T-helper 9 cell (primary cell): ENCODE measurements at places on chromosomes 16 and 17.

DNA sequence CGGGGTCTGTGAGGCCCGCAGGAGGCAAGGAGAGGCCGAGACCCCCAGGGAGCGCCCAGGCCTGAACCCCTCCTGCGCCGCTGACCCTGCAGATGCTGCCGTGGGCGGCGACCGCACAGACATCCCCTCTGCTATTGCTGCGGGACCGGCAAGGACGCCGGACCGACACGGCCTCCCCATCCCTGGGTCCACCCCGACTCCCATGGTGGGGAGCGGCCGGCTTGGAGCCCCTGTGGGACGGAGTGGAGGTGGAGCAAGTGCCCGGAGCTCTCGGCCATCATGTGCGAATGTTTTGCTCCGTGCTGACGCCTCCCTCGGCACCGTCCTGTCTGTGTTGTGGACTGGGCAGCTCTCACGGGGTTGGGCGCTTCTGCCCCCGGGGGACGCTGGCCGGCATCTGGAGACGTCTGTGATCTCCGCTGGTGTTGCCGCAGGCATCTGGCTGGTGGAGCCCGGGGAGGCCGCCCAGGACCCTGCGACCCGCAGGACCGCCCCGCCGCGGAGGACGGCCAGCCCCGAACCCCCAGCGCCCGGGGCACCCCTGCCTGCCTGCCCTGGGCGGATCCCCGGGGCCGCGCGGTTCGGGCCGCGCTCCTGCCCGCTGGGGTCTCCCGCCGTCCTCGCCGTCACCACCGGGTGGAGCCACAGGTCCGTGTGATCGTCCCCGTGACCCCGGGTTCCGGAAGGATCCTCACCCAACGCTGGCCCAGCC lies 12.8 kb upstream of the GNG13 start:
- DNase-seq, result peak; percentile 39

- no peak for DNase-seq
These were observed 1.2 kb downstream of the DEF8 start for GRCh38 chr16:89949756-89950155.

- DNase-seq, result no peak
These were observed 1.8 kb downstream of the SOX8 start for GRCh38 chr16:983044-984030.

GRCh38 chr17:27654136-27654535 lies 23.1 kb downstream of the LGALS9 start:
- DNase-seq, result no peak

DNA sequence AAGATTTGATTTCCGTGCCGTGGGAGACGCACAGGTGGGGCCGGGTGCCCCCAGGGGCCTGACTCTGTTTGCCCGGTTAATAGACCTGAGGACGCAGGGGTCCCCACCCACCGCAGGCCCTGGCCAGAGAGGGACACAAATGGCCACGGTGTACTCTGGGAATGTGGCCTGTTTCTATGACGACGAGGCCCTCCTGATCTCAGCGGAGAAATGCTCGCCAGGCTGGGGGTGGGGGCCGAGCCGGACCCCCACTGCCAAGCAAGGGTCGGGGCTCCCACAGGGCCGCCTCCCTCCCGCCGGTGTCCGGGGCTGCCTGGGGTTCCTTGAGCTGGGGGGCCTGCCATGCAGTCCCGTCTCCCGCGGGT lies 24.5 kb upstream of the C1QTNF8 start:
- no peak for DNase-seq

DNA sequence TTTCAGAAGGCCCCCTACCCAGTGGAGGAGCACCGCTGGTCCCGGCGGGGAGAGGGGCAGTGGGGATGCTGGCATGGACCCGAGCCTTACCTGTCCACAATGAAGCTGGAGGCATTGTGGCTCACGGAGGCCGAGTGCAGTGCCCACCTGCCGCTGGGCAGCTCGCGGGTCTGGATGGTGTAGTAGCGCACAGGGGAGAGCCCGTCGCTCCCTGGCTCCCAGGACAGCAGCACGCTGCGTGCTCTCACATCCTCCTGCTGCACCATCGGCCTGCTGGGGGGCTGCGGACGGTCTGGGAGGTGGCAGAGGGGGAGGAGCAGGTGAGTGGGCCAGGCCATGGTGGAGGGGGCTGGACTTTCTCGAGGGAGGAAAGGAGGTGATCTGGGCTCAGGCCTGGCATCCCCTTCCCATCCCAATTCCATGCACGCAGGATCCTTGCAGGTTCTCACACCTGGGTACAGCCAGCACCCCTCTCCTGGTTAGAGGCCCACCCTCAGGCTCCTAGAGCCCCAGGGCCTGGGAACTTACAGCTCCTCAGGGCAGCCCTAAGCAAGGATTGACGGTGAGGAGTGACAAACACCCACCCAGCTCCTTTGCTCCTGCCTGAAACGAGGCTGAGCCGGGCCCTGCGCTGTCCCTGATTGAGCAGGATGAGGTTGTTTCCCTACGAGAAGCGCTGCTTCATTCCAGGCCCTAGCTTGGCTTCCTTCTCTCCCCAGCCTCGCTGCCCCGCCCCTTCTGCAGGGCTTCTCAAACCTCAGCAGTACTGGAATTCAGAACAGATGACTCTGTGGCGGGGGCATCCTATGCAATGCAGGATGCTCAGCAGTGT lies 76.2 kb upstream of the CDC42EP4 start:
- DNase-seq, result no peak

- no peak for DNase-seq
These were observed 191.4 kb downstream of the ZNF423 start for GRCh38 chr16:49664221-49665215.

- DNase-seq, result no peak
These were observed 36.8 kb downstream of the HELZ start for GRCh38 chr17:67208232-67208631.

GRCh38 chr16:64363039-64363438 lies 758.8 kb downstream of the CDH11 start:
- DNase-seq, result no peak

GRCh38 chr17:76199469-76199868 lies 40.8 kb downstream of the RNF157 start:
- DNase-seq, result peak; percentile 55

GRCh38 chr17:75902406-75902805 lies 2.3 kb downstream of the MRPL38 start:
- no peak for DNase-seq

DNA sequence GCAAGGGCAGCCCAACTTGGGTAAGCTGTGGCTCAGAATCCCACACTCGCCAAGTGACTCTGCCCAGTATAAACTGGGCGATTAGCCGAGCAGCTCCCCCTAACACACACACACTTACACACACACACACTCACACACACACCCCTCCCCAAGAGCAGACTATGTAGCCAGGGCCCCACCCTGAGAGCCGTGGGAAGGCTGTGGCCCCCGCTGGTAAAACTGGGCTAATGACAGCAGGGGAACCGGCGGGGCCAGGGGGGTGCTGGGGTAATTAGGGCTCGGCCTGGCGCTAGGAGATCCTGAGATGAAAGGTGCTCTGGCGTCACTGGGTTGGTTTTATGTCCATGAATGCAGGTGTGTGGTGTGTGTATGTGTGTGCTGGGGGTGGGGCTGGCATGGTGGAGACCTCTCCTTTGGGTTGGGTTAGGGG lies 1.1 kb upstream of the THRA start:
- DNase-seq, result no peak

GRCh38 chr16:69340095-69340644 lies 598 bp downstream of the NIP7 start:
- DNase-seq, result no peak

DNA sequence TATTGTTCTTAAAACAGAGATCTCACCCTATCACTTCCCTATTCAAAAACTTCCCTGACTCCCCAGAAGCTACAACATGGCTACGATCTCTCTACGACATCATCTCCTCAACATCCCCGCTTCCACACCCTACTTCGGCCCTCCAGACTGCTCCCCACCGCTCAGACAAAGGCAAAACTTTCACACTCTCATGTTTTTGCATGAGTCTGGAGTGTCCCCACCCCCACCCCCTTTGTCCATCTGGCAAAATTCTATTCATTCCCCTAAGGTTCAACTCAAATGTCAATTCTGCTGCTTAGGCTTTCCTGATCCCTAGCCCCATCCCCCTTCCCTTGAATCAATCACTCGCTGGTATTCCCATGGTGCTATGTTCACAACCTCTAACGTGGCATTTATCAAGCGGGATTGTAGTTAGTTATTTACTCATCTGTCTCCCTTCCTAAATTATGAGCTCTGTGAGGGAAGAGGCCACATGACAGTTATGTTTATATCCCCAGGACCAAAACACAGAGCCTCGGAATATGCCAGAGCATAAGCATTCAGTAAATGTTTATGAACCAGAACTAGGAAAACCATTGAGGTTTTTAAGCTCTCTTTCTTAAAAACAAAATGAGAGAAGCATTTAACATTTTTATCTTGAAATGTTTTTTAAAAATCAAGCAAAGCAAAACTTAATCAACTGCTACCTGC lies 55.9 kb downstream of the STX8 start:
- DNase-seq, result no peak

DNA sequence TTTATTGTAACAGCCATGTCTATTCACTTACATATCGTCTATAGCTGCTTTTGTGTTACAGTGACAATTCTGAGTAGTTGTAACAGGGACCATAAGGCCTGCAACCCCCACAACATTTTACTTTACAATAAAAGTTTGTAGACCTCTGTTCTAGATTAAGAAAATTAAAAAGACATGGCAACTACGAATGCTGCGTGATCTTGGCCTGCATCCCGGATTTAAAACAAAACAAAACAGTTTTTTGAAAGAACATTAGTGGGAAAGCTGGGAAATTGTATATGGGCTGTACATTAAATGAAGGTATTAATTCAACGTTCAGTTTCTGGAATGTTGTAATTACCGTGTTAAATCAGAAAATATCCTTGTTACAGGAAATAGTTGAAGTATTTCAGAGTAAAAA lies 64.1 kb downstream of the RMI2 start:
- no peak for DNase-seq

GRCh38 chr16:17203424-17203823 lies 267.3 kb downstream of the XYLT1 start:
- DNase-seq, result no peak

- DNase-seq, result no peak
These were observed 30.7 kb upstream of the CDRT4 start for GRCh38 chr17:15498107-15498506.

DNA sequence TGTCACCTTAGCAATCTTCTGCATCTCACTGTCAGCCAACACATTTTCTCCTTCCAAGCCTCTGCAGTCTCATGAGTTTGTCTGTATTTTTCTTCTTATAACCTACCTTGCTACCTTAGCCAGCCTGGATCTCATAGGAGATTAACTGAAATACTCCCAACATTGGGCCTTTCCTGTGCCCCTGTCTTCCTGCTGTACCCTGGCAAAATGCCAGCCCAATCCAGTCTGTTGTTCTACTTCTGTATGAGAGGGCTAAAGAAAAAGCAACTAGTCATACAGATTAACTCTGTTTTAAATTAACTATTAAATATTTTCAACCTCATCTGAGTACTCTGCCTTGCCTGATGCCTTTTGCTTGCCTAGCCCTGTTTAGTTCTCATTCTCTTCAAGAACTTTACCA lies 18.4 kb downstream of the GOSR1 start:
- no peak for DNase-seq

DNA sequence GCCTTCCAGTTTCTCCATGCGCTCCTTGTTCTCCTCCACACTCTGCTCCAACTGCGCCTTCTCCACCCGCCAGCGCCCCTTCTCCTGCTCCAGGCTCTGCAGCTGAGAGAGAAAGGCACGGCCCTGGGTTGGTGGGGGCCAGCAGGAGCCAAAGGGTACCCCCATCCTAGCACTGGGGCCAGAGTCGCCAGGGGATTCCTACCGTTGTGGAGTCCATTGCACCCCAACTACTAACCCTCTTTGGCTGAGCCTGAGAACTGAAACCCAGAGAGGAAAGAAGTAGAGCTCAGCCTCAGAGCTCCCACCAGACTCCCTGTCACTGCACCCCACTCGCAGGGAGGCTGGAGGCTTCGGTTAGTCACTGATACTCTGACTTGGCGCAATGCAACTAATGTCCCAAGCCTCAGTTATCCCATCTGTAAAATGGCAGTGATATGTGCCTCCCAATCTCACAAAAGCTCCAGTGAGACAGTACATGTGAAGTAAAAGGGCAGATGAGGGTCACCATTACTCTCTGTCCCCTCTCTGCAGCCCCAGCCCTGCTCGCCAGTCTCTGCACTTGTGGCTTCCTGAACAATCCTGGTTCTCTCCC lies 6.2 kb upstream of the SAMD14 start:
- no peak for DNase-seq

DNA sequence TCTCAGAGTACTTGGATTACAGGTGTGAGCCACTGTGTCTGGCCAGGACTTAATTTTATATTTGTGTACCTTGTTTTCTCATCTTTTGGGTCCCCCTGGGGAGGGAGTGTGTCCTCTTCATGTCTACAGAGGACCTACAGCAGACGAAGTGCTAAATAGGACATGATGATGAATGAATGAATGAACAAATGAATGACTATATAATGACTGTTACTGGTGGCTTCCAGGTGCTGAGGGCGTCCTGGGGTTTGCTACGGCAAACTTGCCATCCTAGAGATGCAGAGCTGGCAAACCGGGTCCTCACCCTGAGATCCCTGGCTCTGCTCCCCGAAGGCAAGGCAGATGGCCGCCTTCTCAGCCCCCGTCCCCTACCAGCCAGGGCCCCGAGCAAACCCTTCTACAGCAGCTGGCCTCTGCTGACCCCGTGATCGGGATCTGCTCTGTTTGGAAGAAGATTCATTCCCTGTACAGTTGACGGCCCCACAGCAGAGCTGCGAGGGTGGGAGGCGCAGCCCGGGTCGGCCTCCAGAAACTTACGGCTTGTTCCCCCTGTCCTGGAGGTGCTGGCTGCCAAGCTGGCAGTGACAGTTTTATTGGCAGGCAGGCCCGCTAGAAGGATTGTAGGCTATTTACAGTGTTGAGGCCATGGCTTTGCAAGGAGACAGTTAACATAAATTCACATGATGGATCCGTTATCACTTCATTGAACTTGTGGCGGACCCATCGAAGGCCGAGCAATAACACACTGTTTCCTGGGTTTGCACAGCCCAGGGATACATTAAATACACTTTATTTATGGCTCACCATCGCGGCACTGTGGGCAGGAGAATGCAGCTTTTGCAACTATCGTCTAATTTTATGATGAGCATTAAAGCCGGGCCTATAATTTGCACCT lies 197.7 kb upstream of the GSE1 start:
- DNase-seq, result no peak

GRCh38 chr16:54318941-54319340 lies 32.4 kb upstream of the IRX3 start:
- no peak for DNase-seq

GRCh38 chr16:88593489-88593888 lies 23.3 kb downstream of the ZC3H18 start:
- DNase-seq, result no peak
